ENCODE measurements at places on chromosomes 7 and 10.

- DNase-seq = no peak
Measured at GRCh38 chr7:118169146-118169545, 14.8 kb upstream of the LSM8 start.

DNA sequence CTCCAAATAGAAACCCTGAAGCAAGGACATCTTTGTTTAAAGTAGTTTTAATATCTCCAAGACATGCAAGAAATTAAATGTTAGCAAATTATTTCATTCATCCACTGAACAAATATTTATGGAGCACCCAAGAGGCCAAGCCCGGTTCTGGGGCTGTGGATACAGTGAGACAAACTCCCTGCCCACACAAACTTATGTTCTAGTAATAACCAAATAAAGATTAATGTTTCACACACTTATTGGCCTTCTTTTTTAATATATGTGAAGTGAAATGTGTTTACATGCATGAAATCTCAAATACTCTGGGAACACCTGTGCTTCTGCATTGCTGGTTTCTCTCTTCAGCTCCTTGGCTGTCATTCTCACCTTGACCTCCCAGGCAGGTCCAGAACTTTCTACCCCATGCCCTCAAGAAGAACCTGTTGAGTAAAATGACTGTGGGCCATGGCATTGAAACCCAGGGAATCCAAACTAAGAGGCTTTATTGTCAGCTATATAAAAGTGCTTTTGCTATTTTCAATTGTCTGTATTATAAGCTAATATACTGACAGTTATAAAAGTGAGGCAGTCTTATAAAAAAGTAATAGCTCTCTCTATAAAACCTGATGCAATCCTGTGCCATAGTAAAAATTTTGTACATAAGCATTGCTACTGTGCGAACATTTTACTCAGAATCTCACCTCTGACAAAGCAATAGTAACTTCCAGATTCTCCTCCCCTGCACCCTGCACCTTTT, 43.7 kb downstream of the SVIL start:
- DNase-seq = no peak

- DNase-seq = no peak
Measured at GRCh38 chr10:61179771-61180170, 235.8 kb upstream of the RHOBTB1 start.

DNA sequence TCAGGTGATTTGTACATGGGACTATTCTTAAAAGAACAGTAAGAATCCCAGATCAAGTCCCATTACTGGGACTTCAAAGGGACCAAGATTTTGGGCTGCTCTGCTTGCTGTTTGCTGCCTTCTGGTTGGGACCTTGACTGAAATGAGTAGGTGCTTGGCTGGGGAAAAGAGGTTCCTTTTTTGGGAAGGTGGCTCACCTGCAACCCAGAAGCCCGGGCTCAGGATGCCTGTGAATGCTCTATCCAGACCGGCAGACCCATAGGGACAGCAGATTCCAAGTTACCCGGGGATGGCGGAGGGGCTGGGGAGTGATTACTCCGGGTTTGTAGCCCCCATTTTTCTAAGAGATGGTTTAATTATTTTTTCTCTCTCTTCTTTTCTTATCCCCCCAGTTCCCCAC, 104.0 kb downstream of the CPXM2 start:
- DNase-seq = no peak

DNA sequence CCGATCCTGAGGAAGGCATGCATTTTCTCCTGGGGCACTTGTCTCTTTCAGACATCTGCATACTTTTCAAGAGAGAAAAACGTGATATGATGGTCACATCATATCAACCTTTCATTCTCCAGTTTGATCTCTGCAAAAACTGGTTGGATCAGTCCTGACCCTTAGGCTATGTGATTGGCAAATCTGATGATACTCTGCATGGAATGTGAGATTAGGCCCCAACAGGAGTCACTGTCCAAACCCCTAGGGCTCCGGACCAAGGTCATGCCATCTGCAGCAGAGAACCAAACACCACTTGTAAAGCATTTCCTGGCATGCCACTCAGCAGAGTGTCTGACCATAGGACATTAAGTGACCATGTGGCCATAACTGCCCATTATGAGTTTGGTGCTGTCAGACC, 8.6 kb downstream of the GCK start:
- DNase-seq = no peak

DNA sequence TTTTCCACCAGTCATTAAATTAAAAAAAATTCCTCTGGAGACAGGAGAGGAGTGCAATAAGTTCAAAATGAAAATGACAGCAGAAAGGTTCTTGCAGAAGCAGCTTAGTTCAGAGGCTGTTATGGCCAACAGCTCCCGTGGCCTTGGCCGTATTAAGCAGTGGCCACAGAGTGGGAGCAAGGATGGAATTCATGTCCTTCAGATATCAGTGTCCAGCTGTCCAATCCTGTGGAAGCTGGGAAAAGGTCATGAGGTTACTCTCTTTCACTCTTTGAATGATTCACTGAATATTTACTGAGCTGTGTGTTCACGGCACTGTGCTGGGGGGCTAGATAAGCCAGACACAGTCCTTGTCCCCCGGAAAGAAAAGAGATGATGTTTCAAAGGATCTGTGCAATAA, 231.8 kb downstream of the BMPER start:
- DNase-seq = no peak

- peak; percentile 42 for DNase-seq
Measured at GRCh38 chr7:149126662-149127266, 640 bp upstream of the ZNF425 start.

DNA sequence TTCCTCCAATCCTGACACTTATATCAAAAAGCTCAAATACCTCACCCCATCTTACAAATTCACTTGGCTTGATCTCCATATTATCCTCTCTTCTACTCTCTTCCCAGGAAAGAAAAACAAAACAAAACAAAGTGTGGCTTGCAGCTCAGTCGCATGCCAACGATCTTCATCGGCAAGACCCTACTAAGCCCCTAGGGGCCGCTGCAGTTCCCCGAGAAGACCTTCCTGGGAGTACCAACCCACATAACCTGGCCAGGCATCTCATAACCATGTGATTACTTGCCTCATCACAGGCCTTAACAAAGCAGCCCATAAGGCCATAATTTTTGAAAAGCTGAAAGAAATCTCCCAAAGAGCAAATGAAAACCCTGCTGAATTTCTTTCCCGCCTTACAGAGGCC, 103.7 kb downstream of the ZNF92 start:
- DNase-seq = no peak

DNA sequence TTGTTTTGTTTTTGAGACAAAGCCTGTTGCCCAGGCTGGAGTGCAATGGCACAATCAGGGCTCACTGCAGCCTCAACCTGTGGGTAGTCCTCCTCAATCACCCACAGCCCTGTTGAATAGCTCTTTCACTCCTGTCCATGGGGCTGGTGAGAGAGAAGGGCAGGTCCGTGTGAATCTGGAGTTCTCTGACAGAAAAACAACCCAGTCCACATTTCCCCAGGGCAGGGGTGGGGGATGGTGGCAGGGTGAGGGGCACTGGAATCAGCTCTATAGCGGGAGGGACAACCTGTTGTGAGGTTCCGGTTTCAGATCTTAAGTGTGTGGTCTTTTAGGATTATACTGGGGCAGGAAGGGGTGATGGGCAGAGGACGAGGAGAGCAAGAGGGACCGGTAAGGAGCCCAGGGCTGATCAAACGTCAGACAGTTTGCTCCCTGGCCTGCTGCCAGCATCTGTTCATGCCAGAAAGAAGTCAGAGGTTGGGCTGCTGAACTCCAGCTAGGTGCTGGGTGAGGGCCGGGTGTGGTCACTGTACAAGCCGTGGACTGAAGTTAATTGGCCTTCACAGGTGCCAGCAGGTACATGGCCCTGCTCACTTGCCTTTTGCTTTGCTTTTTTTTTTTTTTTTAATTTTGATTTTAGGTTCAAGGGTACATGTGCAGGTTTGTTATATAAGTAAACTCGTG, 33.2 kb upstream of the MKRN1 start:
- DNase-seq = no peak

DNA sequence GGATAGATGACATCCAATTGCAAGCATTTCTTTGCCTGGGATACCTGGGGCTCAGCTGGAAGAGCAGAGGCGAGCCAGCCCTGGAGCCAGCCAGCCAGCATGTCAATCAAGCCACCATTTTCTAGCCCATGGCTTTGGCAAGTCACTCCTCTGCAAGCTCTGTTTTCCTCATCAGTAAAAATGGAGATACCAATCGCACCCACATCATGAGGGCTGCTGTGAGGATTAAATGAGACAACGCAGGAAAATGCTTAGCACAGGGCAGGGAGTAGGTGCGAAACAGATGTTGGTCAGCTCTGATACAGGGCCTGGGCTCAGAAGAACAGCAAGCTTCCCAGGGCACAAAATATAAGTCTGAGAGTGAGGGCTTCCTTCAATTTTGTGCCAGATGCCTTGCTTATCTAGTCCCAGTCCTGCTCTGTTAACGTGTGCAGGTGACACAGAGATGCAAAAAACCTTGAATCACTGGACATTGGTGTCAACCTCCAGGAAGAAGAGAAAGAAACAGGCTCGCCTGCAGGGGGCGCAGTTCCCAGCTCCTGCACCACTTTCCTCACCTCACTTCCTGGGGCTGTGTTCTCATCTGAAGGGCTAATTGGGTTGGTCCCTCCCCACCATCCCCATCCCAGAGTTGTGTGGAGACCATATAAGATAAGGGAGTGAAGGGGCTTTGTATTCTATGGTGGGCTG, 72.8 kb upstream of the CACUL1 start:
- no peak for DNase-seq

DNA sequence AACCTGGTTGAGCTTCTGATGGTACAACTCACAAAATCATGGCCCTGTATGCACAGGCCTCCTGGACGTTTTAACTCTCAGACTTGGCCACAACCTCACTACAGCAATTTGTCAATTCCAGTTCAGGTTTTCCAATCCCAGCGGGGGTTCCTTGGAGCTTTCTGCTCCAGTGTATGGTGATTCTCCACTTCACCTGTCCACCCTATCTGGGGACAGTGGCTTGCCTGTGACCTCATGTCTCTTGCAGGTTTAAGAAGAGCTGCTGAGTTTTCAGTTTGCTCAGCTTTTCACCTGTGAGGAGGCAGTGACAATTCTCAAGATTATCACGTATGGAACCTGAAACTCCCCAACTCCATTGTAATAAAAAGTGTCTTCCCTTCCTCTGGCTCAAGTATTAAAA, 254.1 kb downstream of the DIP2C start:
- no peak for DNase-seq

DNA sequence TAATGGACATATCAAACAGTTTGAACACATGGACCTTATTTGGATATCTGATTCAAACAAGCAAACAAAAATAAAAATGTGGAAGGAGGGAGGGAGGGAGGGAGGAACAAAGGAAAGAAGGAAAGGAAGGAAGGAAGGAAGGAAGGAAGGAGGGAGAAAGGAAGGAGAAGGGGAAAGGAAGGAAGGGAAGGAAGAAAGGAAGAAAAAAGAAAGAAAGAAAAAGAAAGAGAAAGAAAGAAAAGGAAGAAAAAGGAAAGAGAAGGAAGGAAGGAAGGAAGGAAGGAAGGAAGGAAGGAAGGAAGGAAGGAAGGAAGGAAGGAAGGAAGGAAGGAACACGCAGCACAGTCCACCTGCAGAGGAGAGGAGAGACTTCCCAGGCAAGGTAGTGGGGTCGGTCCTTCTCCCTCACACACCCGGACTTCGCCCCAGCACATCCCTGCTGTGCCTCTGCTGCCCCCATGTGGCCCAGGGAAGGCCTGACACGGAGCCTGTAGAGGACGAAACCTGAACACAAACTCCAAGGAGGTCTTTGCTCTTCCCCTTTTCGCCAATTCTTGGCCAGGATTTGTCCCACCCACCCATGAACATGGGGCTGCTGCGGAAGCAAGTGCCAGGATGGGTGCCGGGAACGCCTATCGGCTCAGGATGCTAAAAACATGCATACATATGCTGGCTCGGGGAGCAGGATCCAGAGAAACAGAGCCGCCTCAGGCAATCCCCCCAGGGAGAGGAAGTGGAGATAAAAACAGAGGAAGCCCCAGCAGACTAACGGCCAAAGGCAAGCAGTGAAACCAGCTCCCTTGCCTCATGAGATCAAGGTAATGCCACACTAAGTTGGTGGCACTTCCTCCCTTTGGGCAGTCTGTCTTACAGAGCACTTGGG, 52.3 kb upstream of the DGKI start:
- DNase-seq = peak; percentile 57

- DNase-seq = no peak
Measured at GRCh38 chr10:128254476-128254875, 128.3 kb upstream of the MKI67 start.

- no peak for DNase-seq
Measured at GRCh38 chr10:75276069-75276872, 40.5 kb upstream of the COMTD1 start.

- DNase-seq = peak; percentile 73
Measured at GRCh38 chr10:113158183-113158582, 208.1 kb downstream of the TCF7L2 start.

- no peak for DNase-seq
Measured at GRCh38 chr7:120874722-120875121, 16.8 kb upstream of the TSPAN12 start.

GRCh38 chr10:77006836-77007511, 630.6 kb downstream of the KCNMA1 start:
- no peak for DNase-seq

GRCh38 chr10:67657775-67658174, 38.2 kb downstream of the CTNNA3 start:
- DNase-seq = no peak

GRCh38 chr7:135979471-135980011, 2.4 kb upstream of the MTPN start:
- no peak for DNase-seq

- no peak for DNase-seq
Measured at GRCh38 chr10:84308021-84308420, 20.4 kb upstream of the CCSER2 start.

- DNase-seq = no peak
Measured at GRCh38 chr7:80597875-80598274, 40.6 kb upstream of the CD36 start.

- DNase-seq = no peak
Measured at GRCh38 chr7:11612737-11613136, 219.3 kb downstream of the THSD7A start.

DNA sequence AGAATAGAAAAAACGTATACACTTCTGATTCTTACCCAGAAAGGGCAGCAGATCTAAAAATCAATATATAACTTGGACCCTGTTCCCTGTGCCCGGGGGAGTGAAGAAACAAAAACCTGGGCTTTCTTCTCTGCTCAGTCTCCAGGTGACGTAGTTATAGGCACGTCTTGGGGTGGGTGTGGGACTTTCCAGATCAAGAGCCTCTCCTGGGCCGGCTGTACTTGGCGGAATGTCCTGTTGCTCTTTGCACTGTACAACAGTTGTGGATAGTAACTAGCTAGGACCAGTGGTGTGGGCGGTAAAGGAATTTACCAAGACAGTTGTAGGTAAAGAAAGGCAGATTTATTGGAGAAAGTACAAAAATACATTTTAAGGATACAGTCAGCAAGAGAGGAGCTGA, 40.4 kb upstream of the STEAP4 start:
- no peak for DNase-seq
